Fibroblast of skin of right biceps (primary cell): ENCODE measurements at places on chromosomes 2 and 18.
A peak's percentile ranks its signal among the peaks of the same experiment; 100 is the strongest.

- DNase-seq: peak; percentile 97
Observed at GRCh38 chr18:23311351-23312121, 141.6 kb upstream of the RIOK3 start.

DNA sequence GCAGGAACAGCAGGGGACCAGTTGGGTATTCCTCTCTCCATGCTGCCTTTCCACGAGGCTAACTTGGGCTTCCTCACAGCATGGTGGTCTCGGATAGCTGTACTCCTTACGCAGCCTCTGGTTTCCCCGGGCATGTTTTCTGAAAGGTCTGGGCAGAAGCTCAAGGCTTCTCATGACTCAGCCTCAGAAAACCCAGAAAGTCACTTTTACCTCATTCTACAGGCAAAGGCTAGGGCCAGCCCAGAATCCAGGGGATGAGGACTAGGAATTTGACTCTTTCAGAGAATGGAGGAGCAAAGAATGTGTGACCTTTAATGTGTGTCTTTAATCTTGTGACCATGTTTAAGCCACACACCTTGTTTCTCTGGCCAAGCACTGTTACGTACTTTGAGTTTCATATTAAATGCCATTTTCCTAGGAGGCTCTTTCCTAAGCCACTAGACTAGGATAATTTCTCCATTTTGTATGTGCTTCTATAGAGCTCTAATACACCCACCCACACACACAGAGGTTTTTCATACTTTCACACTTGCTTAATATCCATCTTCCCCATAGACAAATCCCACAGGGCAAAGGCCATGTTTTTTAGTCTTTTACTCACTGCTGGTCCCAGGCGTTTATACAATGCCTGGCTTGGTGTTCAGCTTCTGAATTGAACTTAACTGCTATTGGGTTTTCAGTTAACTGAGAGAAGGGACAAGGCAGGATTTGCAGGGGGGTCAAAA, 77.3 kb downstream of the LONRF2 start:
- DNase-seq: peak; percentile 64

DNA sequence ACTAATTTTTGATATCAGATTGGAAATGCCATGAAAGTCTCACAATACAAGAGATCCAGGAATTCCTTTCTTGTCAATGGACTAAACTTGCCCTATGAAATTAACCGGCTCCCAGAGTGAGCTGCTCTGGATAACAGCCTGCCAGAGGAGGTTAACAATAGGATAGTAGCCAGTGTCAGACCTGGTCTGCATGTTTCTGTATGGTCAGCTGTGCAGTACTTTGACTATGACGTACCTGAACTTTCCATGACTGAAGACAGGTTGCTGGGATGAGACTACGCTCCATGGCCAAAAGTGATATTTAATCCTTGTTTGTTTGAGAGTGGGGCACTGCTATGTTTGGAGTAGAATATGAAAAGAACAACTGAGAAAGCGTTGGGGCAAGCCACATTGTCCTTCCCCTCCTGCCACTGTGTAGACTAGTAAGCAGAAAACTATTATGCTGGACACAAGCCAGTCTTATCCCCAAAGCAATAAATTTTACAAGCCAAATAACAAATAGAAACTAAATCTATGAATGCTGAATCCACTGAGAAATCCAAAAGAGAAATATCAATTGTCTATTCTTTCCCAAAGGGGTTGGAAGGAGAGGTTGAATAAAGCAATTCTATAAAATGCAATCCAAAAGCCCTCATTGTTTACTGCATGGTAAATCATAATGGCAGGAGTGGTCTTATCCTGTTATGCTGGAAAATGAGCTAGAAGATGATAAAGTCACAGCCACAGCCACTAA, 115.5 kb upstream of the CYP26B1 start:
- DNase-seq: no peak

- peak; percentile 8 for DNase-seq
Observed at GRCh38 chr2:6975988-6976387, 58.8 kb downstream of the RNF144A start.

DNA sequence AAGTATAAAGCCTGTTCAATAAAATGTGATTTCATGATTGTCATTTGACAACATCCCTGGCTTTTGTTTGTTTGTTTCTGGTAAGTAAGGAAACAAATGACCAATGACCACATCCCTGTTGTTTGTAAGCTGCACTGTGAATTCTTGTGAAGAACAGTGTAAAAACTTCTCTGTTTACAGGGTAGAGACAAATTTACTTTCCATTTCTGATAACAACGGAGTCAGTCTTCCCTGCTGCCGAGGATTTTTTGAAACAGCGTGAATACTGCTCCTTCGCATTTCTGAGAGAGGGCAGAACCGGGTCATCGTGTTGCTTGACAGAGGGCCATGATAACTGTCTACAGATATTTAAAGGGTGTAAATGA, 38.4 kb upstream of the CTAGE1 start:
- DNase-seq: no peak

DNA sequence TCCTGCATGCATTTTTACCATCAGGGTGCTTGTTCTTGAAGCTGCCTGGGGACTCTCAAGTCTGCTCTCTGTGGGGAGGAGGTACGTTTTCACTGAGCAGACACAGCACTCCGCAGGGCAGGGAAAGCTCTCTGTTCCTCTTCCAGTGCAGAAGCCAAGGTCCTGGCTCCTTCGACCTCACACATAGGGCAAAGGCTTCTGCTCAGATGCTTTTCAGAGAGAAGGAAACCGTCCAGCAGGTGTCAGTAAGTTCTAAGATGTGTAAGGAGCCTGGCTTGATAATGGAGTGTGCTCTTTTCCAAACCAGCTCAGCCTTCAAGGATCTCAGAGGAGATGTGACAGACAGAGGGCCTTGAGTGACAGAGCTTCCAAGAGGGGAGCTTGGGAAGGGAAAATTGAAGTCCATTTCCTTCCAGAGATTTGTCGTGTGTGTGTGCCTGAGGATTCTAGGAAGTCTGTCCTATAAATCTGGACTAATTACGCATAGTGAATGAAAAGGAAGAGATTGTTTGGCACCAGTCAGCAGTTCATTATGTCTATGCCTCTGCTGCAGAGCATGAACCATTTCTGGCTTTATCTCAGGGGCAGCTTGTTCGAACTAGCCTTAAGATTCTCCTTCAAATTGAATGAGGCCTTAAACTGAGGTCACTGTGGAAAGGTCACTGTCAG, 67.3 kb upstream of the UPP2 start:
- DNase-seq: peak; percentile 48
